ENCODE measurements at places on chromosomes 4 and X.

- no peak for DNase-seq
Measured at GRCh38 chr4:42570221-42570620, 86.7 kb downstream of the ATP8A1 start.

GRCh38 chr4:150579551-150580234, 2.3 kb upstream of the MAB21L2 start:
- DNase-seq = no peak

GRCh38 chrX:80766916-80767315, 42.8 kb downstream of the BRWD3 start:
- no peak for DNase-seq

DNA sequence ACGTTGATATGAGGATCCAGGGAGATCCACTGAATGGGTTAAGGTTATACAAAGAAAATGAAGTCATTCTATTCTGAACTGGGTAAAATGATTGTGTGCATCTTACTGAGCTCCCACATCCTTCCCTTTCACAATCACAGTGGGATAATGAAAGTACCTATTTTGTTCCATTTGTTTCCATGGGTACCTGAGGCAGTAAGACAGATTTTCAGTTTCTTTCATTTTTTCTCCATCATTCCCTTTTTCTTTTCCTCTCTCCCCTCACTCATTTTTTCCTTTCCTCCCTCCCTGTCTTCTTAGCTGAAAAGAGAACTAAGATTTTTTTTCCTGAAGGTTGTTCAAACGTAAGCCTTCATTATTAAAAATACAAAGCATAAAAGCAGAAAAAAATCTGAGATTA, 4.6 kb downstream of the GRIA2 start:
- no peak for DNase-seq

- no peak for DNase-seq
Measured at GRCh38 chr4:8290701-8290970, 21.1 kb downstream of the HTRA3 start.

DNA sequence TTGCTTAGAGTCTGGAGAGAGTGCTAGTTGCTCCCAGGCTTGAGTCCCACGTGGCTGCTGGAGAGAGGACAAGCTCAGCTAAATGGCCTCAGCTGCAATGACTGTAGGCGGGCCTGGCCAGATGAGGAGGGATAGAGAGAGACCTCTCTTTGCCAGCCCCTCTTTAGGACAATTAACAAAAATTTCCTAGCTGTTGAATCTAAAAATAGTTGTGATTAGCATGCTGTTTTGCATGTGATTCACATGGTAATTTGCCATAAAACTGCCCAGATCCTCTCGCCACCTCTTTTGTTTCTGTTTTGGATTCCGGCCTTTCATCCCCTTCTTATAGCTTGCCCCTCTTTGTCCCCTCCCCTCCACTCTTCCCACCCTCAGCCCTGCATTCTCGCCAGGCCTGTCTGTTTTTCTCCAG, 28.9 kb upstream of the PRPS1 start:
- DNase-seq = no peak

DNA sequence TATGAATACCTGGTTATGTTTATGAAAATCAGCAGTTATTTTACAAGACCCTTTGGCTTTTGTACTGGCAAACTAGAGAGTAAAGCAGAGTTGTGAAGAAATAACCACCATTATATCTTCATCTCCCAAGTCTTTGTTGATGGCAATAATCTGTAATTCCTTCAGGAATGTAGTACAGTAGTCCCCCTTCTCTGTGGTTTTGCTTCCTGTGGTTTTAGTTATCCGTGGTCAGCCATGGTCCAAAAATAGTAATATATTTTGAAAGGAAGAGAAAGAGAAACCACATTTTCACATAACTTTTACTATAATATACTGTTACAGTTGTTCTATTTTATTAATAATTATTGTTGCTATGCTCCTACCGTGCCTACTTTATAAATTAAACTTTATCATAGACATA, 27.8 kb downstream of the BANK1 start:
- DNase-seq = no peak

GRCh38 chr4:2570551-2571222, 34.2 kb downstream of the FAM193A start:
- DNase-seq = no peak

GRCh38 chrX:8731559-8732395, at the start of gene ANOS1:
ANOS1 (minus strand) TSS chrX:8732137; CDS start chrX:8732036, 101 bp downstream.
- peak; percentile 4 for DNase-seq

DNA sequence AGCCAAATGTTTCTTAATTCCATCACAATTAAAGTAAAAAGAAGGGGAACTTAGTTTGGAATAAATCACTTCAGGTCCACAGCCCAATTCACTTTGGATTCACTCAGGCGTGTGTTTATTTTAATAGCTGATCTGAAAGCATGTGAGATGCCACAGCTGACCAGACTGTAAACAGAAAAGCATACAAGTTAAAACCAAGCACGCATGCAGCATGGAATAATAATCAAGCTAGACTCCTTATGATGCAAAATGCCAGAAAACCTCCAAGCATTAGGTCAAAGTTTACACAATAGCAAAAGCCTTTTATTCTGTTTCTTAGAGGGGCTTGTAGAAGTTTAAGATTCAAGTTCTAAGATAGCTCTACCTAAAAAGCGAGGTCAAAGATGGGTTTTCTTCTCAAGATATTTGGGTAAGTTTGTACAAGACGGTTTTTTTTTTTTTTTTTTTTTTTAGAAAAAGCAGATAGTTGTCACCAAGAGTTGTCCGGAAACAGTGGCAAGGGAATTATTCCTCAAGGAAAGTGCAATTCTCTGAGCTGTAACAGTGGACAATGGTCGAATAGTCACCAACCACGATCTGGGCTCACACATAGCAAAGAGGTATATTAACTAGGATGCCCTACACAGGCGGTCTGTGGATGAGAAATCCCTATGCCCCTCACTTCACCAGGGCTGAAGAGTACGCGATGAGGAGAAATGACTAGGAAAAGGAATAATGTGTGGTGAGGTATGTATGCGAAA, 763 bp upstream of the PRRG1 start:
- no peak for DNase-seq

- DNase-seq = no peak
Measured at GRCh38 chr4:27154706-27155105, 294.1 kb downstream of the STIM2 start.

DNA sequence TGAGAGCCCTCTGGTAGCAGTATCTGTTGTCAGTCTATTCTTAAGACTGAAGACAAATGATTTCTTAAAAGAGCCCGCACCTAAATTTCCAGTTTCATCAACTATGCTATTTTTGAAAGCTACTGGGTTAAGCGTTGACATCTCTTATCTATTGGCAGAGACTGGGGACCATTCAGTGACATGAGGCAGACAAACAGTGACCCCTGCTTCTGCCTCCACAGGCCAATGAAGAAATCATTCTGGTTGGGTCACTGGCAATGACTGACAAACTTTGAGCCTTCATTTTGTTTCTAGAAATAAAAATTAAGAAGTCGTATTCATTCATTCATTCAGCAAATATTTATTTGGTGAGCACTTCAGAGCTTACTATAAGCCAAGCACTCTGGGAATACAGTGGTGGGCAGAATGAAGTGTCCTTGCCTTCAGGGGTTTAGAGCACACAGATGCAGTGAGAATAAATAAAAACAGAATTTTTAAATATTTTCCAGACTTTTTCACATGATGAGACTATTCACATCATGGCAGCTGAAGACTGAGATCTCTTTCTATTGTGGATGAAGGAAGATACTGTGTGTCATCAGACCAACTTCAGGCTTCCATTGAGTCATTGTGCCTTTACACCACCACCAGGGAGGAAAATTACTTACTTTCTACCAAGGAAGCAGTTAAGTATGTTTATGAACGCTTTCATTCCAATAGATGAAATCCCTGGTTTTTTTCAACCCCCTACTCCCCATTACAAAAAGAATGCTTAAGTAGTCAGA, 36.0 kb downstream of the SORBS2 start:
- no peak for DNase-seq

DNA sequence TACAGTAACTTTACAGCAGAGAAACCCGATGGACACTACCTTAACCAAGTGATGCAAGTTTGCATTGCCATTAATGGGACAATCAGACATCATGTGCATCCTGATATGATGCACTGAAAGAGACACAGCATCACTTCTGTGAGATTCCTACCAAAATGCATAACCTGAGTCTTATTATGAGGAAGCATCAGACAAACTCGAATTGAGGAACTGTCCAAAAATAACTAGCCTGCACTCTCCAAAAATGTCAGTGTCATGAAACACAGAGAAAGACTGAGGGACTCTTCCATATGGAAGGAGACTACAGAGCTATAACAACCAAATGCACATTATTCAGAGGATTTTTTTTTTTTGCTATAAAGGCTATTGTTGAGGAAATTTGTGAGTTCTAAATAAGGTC, 66.6 kb upstream of the IQSEC2 start:
- no peak for DNase-seq

DNA sequence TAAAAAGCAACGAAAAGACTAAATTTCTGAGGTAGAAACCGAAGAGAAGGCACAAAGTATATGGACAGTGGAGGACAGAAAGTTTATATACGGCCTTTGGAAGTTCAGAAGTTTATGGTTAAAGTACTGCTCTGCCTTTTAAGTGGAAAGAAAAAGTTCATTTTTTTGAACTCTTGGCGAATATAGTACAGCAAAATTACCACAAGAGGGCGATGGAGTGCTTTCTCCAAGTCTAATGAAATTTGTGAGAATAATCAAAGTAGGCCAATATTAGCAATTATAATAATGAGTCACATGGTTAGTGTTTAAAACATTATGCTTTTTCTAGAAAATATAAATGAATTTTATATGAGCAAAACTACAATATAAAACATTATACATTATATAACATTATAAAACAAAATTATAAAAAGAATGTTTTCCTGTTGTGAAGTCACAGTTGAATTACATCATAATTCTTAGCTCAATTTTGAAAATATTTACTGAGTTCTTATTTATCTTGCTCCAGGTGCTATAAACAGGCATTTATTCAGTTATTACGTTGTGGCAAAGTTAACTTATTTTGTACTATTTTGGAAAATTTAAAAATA, 136.2 kb upstream of the BMPR1B start:
- peak; percentile 34 for DNase-seq

DNA sequence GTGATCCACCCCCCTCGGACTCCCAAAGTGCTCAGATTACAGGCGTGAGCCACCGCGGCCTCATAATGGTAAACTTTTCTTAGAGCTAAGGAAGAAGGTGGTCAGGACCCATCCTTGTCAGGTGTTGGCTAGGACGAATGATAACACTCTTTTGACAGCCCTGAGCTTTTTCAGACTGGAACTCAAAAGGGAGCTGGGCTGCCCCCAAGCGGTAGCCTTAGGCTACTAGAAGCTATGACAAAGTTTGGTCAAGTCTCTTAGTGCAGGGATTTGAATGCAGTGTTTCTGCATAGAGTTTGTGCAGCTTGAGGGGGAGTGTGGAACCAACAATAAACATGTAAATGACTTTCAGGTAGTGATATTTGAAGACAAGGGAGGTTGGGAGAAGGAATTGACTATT, 11.8 kb upstream of the HSD17B10 start:
- peak; percentile 1 for DNase-seq

All from NCI-H2171 treated with DMSO at 0.1 percent for 48 hours (cell line).